ENCODE measurements at places on chromosomes 11 and 22.
A peak's percentile ranks its signal among the peaks of the same experiment; 100 is the strongest.

DNA sequence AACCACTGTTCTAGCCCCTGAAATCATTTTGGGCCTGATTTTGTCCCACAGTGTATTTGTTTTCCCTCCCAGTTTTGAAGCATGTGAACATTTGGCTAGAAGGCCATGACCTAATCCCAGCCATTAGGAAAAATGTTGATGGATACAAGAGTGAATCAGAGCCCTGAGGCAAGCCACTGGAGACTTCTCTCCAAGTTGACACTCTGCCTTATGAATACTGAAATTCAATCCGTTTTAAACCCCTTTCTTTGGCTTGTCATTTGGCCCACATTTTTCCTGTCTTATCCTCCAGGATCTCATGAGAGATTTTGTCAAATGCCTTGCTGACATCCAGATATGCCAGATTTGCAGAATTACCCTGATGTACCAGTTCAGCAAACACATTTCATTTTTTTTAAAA, 158.8 kb downstream of the FAT3 start:
- no peak for DNase-seq

GRCh38 chr11:62688491-62688890, 839 bp downstream of the LRRN4CL start:
- DNase-seq = no peak

GRCh38 chr11:1194231-1194976, 28.5 kb upstream of the MUC5B start:
- no peak for DNase-seq

DNA sequence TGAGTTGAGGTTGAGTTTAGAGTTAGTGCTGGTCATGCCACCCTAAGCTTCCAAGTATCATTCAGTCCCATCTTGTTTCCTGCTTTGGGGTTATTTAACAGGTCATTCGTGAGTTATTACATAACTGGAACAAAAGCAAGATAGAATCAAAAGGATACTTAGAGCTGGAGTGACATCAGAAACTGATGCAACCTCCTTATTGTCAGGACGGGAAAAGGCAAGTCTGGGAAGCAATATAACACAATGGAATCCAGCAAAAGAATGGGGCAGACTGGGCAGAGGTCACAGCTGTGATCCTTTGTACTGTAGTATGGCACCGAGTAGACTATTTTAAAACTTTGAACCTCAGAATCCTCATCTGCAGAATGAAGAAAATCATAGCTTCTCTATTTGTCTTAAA, 4.4 kb upstream of the PRSS23 start:
- DNase-seq = no peak

GRCh38 chr11:17989306-17989705, 23.5 kb downstream of the SERGEF start:
- DNase-seq = no peak

DNA sequence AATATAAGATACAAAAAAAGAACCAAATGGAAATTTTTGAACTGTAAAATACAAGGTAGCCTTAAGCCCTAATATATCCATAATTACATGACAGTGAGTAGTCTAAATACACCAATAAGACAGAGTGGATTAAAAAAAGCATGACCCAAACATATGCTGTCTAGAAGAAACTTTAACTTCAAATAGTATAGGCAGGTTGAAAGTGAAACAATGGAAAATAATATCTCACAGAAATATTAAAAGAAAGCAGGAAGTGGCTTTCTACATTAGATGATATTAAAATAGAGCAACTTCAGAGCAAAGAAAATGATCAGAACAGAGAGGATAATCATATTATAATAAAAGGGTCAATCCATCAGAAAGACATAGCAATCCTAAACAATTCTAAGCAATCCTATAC, 21.8 kb downstream of the DCUN1D5 start:
- no peak for DNase-seq

DNA sequence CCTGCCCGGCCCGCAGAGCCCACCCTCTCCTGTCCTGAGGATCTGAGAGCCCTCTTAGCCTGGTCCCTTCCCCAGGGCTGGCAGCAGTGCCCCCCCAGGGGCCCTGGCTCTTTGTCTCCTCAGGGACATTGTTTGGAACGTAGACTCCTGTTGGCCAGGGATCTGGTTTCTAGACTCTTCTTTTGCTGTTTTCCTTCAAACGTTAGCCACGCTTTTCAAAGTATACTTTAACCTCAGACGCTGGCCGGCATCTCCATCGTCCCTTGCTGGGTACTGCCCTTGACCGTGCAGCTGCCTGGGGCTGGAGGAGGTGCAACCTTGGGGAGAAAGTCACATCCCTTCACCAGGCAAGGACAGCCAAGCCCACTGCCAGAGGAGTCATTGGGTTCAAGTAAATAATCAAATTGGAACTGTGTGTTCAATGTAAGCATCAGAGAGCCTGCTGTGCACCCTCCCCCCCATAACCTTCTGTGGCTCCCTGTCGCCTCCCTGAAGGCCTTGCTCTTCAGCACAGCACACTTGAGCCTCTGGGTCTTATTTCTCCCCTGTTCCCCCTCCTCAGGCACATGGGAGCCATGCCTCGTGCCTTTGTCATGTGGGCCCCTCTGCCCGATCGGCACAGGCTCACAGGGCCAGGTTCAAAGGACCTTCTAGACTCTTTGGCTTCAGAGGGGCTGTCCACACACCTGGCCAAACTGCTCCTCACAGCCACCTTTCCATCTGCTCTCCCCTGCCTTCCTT, 21.8 kb upstream of the WNT7B start:
- DNase-seq = no peak

GRCh38 chr11:125423247-125423849, 72.7 kb downstream of the FEZ1 start:
- no peak for DNase-seq

DNA sequence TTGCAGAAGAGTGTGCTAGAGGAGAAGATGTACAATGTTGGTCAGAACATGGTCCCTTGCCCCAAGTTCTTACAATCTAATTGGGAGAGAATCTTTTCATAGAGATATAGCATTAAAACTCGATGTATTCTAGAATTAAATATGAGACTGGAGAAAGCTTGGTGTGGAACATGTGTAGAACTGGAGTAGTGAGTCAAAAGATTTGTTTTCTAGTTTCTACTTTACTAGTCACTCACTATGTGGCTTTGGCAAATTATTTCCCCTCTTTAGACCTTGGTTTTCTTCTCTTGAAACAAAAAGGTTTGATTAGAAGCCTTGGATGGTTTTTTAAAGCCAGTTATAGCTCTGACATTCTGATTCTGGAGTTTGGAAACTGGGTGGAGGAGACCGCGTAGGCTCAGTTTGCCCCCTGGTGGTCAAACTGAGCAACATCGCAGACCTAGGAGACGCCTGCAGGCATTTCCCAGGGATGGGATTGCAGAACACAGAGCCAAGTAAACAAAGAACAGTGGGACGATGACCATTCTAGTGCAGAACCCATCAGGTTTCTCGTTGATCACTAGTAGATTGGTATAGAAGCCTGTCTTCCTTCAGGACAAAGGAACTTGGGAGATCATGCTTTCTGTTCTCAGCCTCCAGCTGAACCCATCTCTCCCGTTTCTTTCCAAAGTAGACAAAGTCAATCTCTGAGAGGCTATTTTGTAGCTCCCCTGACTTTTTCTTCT, 8.5 kb upstream of the CHRDL2 start:
- peak; percentile 12 for DNase-seq

GRCh38 chr22:45537734-45538181, 35.1 kb downstream of the FBLN1 start:
- DNase-seq = no peak

DNA sequence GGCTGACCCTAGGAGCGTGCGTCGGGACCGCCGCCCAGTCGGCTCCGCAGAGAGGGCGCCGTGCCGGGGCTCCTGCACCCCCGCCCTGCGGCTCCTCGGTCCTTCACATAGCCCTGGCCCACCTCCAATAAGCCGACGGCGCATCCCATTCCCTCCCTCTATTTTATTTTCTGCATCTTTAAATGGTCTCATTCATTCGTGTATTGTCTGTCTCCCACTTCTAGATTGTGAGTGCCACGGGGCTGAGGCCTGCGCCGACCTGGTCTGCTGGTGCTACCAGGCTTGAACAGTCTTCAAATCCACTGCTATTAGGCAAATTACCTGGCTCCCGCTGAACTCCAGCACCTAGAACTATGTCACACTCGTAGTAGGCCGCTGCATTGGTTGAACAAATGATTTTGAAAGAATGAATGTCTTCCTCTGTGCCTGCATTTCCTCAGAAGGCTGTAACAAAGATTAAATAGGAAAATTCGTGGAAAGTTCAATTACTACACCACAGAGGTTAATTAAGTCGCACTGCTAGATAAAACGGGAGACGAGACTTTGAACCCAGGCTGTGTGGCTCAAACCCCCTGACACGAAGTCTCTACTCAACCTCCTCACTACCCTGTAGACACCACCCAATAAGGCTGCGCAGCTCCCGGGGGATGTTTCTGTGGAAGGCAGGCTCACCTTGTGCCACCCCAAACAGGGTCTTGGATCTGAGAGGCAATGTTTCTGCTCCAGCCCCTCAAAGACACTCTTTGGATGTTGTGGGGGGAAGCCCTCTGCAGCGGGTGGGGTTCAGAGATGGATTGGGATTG, 1.2 kb upstream of the PPP1R14B start:
- DNase-seq = no peak

DNA sequence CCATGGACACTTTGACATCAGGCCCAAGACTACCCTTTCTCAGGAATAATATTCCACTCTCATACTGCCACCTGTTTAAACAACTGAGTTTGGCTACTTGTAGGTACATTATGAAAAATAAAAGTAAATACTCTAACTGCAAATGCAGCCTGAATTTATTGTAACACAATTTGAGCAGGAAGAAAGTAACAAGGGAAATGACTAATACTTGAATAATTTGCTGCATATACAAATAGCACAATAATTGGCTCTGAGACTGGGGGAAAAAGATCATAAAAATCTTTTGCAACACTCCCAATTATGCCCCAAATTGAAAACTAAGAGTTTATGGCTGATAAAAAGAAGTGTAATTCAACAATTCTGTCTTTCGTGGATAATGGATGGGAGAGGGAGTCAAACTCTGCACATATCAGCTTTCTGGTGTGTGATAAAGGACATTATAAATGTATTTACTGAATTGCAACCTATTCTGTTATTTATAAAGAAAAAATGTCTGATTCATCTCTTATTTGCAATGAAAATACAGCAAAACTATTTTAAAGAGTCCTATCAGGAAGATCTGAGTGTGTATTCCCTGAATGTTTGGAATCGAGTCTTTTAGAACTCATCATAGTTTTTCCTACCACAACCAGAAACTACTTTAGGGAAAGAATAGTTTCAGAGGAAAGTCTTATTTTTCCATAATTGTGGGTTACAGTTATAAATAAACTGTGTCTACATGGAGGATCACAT, 359.0 kb downstream of the JRKL start:
- DNase-seq = no peak

DNA sequence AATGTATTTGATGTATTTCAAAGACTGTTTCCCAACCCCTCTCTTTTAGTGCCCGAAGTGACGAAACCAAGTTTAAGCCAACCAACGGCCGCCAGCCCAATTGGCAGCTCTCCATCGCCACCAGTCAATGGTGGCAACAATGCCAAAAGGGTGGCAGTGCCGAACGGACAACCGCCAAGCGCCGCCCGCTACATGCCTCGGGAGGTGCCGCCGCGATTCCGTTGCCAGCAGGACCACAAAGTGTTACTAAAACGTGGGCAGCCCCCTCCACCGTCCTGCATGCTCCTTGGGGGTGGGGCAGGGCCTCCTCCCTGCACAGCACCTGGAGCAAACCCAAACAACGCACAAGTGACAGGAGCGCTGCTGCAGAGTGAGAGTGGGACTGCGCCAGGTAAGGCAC, 84.1 kb downstream of the TNRC6B start:
- no peak for DNase-seq

- DNase-seq = no peak
These were observed 31.5 kb downstream of the EHF start for GRCh38 chr11:34652191-34652973.

GRCh38 chr11:82864268-82864667, 36.0 kb downstream of the PRCP start:
- peak; percentile 10 for DNase-seq

DNA sequence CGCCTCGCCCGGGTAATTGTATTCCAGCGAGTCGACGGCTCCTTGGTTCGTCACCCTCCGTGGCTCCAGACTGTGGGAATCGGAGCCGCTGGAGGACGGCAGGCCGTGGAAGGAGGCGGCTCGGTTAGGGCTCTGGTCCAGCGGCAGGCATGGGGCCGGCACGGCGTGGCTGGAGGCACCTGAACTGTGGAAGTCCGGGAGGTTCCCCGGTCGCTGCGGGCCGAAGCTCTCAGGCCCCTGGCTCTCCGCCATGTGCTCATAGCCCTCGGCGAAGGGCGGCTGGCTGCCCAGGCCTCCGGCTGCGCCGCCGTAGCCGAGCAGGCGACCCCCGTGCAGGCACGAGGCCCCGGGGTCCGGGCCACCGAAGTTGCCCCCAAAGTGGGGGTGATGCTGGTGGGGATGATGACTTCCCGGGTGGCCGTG, 1.7 kb downstream of the MN1 start:
- no peak for DNase-seq

DNA sequence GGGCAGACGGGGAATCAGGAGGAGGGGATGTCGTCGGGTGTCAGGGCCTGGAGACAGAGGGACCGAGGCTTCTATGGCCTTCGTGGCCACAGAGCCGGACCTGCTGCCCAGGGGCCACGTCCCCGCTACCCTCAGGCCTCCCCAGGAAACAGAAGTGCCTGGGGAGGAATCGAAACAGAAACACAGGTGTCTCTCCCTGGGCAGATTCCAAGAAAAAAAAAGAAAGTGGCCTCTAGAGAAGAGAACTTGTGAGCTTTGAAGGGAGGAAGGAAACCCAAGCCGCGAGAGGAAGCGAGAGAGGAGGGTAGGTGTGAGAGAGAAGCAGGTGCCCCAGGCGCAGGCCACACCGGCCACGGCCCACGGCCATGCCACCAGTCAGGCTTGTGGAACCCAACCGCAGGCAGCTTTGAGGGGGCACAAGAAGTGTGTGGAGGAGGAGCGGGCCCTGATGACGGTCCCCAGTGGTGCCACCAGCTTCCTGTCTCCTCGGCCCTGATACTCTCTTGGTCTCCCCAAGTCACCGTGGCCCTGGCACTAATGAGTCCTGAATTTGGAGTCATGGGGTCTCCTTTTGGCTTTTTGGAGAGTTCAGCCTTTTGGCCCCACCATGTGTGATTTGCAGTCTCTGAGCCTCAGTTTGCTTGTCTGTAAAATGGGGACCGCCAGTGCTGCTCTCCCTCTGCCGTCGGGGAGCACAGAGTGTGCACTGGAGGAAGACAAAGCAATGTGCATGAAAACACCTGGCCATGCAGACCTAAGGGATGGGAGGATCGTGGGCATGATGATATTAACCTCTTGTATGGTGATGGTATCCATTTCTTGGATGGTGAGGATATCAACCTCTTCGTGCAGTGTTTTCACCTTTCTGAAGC, 25.2 kb downstream of the LIF start:
- peak; percentile 34 for DNase-seq

- no peak for DNase-seq
These were observed 89.7 kb downstream of the CCDC73 start for GRCh38 chr11:32704775-32705174.

GRCh38 chr11:92168936-92169335, 55.7 kb upstream of the FAT3 start:
- DNase-seq = no peak

- no peak for DNase-seq
These were observed 86.4 kb upstream of the SHISAL1 start for GRCh38 chr22:44398856-44399837.

All from activated CD4-positive, alpha-beta T cell treated with anti-CD3 and anti-CD28 coated beads for 1 hour (primary cell).